ENCODE measurements at places on chromosomes 11 and 22.

GRCh38 chr11:104095791-104096190 is 59.4 kb downstream of the DDI1 start:
- no peaks in the 10 kb centered on the region for H3K36me3 ChIP-seq
- no peaks in the 10 kb centered on the region for H3K27me3 ChIP-seq
- no peak overlapping the region for H3K4me3 ChIP-seq
- no peak overlapping the region for H3K27ac ChIP-seq
- H3K4me1 ChIP-seq = no peaks in the 10 kb centered on the region
- no peak for DNase-seq

GRCh38 chr11:13286279-13286821 is 8.8 kb downstream of the BMAL1 start:
- H3K4me1 ChIP-seq = no peaks in the 10 kb centered on the region
- H3K27ac ChIP-seq = no peak overlapping the region
- H3K36me3 ChIP-seq = no peaks in the 10 kb centered on the region
- no peak for DNase-seq

GRCh38 chr11:61860054-61860903 is 31.1 kb downstream of the FADS3 start:
- H3K4me3 ChIP-seq = no peak overlapping the region
- H3K27ac ChIP-seq = no peak overlapping the region
- H3K27me3 ChIP-seq = no peaks in the 10 kb centered on the region
- no peaks in the 10 kb centered on the region for H3K4me1 ChIP-seq

GRCh38 chr11:2928605-2929530 is at the start of gene PHLDA2:
PHLDA2 (minus strand) TSS chr11:2929420; CDS start chr11:2929364, 56 bp downstream.
- peak; percentile 86 for DNase-seq
- peak within 1 kb of the TSS; percentile 64 for H3K4me3 ChIP-seq
- H3K27ac ChIP-seq = peak within 1 kb of the TSS; percentile 62

GRCh38 chr11:126391286-126391954 is 35.9 kb downstream of the ST3GAL4 start:
- no peaks in the 10 kb centered on the region for H3K36me3 ChIP-seq
- H3K27ac ChIP-seq = no peak overlapping the region
- no peaks in the 10 kb centered on the region for H3K27me3 ChIP-seq
- DNase-seq = peak; percentile 35
- H3K4me3 ChIP-seq = no peak overlapping the region

- DNase-seq = no peak
- H3K4me1 ChIP-seq = no peaks in the 10 kb centered on the region
These were observed 54.6 kb downstream of the PRCP start for GRCh38 chr11:82845356-82846353.

- DNase-seq = no peak
- no peak overlapping the region for H3K4me3 ChIP-seq
- H3K27ac ChIP-seq = no peak overlapping the region
- no peaks in the 10 kb centered on the region for H3K4me1 ChIP-seq
- H3K27me3 ChIP-seq = no peaks in the 10 kb centered on the region
- H3K36me3 ChIP-seq = no peaks in the 10 kb centered on the region
These were observed 6.4 kb downstream of the BAIAP2L2 start for GRCh38 chr22:38104084-38104483.

GRCh38 chr11:130772266-130773227 is 143.7 kb downstream of the SNX19 start:
- no peaks in the 10 kb centered on the region for H3K4me1 ChIP-seq
- no peak for DNase-seq
- H3K4me3 ChIP-seq = no peak overlapping the region
- H3K27ac ChIP-seq = no peak overlapping the region

DNA sequence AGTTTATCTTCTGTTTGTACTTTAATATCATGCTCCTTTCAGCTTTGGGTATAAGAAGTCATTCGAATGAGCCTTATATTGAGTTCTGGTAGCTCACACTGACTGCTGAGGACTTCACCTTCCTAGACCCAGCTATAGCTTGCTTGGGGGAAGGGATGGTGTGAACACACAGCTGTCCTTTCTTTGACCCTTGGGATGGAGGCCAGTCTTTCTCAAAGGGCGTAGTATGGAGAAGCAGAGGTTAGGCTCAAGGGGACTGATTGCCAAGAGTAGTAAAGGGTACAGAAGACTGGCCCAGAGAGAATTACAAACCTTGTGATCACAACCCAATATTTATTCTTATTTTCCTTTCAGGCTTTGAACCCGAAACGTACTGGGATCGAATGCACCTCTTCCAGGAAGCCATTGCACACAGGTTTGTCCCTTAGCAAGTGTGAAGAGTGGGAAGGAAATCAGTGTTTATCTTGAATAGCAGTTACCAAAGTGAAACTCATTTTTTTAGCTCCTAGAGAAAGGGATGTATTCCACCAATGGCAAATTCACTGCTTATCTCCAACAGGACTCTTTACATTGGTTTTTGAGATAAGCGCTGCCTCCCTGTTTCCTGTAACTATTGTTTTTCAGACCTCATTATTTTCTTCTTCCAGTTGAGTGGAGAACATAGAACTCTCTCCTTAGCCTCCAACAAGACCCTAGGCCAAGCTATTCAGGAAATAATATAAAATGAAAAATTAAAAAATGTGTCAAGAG is 42.8 kb upstream of the YWHAH start:
- H3K27ac ChIP-seq = no peak overlapping the region
- DNase-seq = no peak
- peaks cover 49% of the 10 kb centered on the region for H3K36me3 ChIP-seq
- no peaks in the 10 kb centered on the region for H3K27me3 ChIP-seq
- no peak overlapping the region for H3K4me3 ChIP-seq

- no peaks in the 10 kb centered on the region for H3K4me1 ChIP-seq
- no peak overlapping the region for H3K27ac ChIP-seq
- no peak for DNase-seq
- no peak overlapping the region for H3K4me3 ChIP-seq
- no peaks in the 10 kb centered on the region for H3K27me3 ChIP-seq
- H3K36me3 ChIP-seq = no peaks in the 10 kb centered on the region
These were observed 314.7 kb upstream of the SORL1-AS1 start for GRCh38 chr11:121767433-121767832.

DNA sequence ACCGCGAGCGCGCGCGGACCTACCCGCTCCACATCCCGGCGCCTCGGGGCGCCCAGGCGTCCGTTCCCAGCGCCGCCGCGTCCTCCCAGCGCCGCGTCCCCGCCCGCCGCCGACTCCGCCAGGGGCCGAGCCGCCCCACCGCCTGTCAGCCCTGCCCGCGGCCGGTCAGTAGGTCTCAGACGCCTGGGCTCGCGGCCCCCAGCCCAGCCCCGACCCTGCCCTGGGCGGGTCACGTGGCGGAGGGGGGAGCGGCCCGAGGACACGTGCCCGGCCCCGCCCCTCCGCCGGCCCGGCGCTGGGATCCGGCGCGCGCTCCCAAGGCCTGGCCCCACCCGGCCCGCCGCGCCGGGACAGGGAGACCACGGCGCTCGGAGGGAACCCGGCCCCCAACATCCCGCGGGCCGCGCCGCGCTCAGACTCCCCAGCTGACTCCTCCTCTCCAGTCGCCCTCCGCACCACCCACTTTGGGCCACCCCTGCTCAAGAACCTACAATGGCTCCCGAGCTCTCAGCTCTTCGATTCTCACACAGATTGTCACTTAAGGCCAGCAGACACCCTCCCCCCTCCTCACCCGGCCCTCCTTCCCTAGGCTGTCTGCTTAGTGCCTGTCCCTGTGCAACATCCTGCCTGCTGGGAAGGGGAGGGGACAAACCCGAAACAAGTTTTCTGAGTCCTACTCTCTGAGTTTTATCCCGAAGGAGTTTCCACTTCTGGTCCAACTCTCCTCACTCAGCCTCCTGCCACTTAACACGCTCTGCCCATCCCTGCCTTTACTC is at the start of gene RAB3IL1:
RAB3IL1 (minus strand) TSS at position 233 of the 776 bp plus-strand sequence; CDS start at position 34, 199 bp downstream.
- H3K27me3 ChIP-seq = peaks cover 5% of the 10 kb centered on the region
- H3K27ac ChIP-seq = peak within 1 kb of the TSS; percentile 58
- H3K36me3 ChIP-seq = no peaks in the 10 kb centered on the region
- H3K4me1 ChIP-seq = peaks cover 12% of the 10 kb centered on the region
- H3K4me3 ChIP-seq = peak within 1 kb of the TSS; percentile 57

DNA sequence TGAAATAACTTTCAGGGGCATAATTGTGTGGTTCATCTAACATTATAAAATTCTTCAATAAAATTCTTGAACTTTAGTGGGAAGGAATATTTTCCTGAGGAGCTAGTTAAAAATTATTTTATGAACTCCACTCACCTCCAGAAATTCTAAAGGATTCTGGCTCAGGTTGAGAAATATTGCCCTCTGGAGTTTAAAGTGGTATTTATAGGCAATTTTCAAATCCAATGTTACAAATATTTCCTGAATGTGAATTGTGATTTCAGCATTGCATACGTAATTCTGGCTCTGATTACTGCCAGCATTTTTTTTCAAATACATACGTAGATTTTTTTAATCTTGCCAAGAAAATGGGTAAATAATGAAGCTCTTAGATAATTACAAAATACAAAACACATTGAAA is 598.2 kb upstream of the ANO3 start:
- DNase-seq = no peak
- no peaks in the 10 kb centered on the region for H3K36me3 ChIP-seq
- no peaks in the 10 kb centered on the region for H3K27me3 ChIP-seq

DNA sequence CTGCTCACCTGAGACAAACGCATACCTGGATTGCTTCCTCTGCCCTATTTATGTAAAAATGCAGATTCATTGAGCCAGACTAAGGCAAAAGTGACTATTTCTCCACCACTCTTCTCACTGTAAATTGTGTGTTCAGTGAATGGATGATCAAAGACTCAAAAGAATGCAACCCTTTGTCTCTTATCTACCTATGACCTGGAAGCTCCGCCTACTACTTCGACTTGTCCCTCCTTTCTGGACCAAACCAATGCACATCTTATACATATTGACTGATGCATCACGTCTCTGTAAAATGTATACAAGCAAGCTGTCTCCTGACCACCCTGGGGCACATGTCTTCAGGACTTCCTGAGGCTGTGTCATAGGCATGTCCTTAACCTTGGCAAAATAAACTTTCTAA is 418.0 kb upstream of the SYN3 start:
- H3K36me3 ChIP-seq = no peaks in the 10 kb centered on the region
- H3K27me3 ChIP-seq = no peaks in the 10 kb centered on the region
- no peak overlapping the region for H3K4me3 ChIP-seq
- H3K27ac ChIP-seq = no peak overlapping the region
- DNase-seq = no peak

DNA sequence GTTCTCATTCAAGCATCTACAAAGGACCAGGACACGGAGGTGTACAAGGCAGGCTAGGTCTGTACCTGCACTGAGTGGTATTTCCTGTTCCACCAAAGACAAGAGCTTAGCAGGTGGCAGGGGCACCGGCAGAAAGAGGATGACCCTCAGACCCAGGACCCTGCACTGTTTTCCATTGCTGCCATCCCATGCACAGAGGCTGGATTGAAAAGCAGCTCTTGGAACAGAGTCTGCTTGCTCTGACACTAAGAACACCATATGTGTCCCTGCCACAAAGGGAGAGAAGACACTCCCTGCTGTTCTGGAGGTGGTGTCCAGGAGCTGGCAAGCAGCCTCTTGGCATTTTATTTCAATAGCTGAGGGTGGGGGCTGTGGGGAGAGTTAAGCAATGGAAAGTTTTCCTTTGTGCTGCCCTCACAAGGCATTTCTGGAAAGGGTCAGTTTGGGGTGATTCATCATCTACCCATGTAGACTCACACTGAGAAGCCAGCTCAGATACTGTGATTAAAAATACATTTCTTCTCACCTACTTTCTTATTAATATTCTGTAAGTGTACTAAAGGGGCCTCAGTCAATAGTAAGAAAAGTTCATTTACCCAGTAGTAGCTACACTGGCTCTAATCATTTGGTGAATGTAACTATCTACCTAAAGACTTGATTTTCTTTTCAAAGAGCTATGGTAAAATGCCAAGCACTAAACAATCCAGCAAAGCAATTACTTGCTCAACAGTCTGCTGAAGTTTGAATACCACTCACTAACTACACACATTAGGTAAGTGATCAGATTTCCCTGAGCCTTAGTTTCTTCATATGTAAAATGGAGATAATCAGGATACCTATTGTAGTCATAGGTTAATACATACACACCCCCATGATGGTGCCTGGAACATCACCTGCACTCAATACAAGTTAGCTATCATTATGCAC is 55.2 kb downstream of the SLC1A2 start:
- H3K36me3 ChIP-seq = no peaks in the 10 kb centered on the region
- H3K27me3 ChIP-seq = no peaks in the 10 kb centered on the region
- H3K4me3 ChIP-seq = no peak overlapping the region
- DNase-seq = peak; percentile 62

GRCh38 chr11:67111261-67111660 is 7.8 kb upstream of the KDM2A start:
- no peaks in the 10 kb centered on the region for H3K4me1 ChIP-seq
- H3K4me3 ChIP-seq = no peak overlapping the region
- H3K36me3 ChIP-seq = no peaks in the 10 kb centered on the region
- no peak for DNase-seq

DNA sequence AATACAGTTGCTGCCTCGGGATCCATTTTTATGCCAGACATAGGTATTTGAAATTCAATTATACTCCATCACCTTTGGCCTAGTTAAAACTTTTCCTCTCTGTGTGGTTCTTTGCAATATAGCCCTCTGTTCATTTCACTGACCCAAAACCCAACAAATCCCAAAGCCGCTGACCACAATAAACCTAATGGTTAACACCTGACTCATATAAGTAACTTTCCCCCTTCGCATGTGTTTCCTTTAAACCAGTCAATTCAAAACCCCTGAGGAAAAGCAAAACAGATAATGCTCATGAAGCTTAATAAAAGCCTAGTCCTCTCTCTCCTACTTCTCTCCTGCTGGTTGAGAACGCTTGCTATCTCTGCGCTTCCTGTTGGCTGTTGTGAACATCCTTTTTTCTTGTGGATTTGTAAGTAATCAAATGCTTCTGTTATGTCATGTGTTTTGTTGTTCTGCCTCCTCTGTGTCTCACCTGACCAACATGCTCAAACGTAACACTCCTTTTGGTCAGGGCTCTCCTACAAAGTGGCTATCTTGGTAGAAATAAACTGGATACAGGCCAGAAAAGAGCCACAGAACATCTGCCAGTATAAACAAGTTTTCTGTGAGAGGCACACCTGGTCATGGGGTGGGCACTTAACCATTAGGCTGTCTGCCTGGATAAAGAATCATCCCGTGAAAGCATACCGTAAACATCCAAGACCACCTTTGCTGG is 652.6 kb downstream of the METTL15 start:
- no peaks in the 10 kb centered on the region for H3K4me1 ChIP-seq
- H3K27ac ChIP-seq = no peak overlapping the region
- H3K4me3 ChIP-seq = no peak overlapping the region
- H3K27me3 ChIP-seq = no peaks in the 10 kb centered on the region
- no peak for DNase-seq
- no peaks in the 10 kb centered on the region for H3K36me3 ChIP-seq

- H3K4me1 ChIP-seq = no peaks in the 10 kb centered on the region
- no peak overlapping the region for H3K27ac ChIP-seq
- H3K36me3 ChIP-seq = no peaks in the 10 kb centered on the region
- DNase-seq = no peak
These were observed 290.2 kb upstream of the NCAM1 start for GRCh38 chr11:112670806-112671570.

DNA sequence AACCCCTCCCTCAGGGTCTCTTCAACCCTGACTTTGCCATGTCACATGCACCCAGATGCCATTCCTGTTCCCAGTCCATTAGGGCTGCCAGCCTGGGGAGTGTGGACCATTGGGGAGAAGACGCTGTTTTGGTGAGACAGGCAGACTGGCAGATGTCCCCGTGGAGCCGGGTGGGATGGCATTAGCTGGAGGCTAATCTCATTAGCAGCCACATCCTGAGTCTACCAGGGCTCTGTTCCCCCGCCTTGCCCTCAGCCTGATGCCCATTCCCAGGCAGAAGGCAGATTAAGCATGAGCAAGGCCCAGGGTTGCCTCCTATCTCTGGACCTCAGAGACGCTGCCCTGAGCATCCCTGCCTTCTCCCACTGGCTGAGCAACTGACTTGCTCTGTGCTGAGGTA is 46.4 kb upstream of the ALX4 start:
- H3K36me3 ChIP-seq = no peaks in the 10 kb centered on the region
- peak; percentile 34 for DNase-seq
- no peak overlapping the region for H3K27ac ChIP-seq
- peaks cover 5% of the 10 kb centered on the region for H3K27me3 ChIP-seq
- H3K4me1 ChIP-seq = no peaks in the 10 kb centered on the region

Data from upper lobe of right lung (tissue), 1 donor.